ENCODE measurements at places on chromosomes 1 and 21.

- no peak for DNase-seq
Measured at GRCh38 chr1:52195161-52195560, 53.3 kb downstream of the ZFYVE9 start.

DNA sequence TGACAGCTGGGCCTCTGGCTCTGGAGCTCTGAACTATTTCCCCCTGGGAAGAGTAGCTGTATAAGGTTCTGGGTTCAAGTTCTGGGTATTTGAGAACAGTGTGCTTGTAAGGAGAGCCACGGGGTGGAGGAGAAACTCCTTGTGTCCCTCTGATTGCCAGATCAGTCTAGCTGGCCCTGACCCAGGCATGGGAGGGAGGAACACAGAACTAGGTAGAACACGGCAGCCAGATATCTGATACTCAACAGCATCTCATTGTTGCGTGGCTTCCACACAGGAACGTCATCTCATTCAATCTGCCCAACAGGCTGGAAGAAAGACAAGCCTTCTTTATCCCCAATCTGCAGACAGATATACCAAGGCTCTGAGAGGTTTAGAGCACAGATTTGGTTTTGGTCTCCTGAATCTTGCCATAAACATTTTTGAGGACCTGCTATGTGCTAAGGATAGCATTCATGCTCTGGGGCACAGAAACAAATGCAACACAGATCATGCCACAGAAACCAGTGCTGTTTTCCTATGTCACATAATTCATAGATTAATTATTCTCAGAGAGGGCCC, 83.8 kb downstream of the PLXNA2 start:
- DNase-seq = no peak

DNA sequence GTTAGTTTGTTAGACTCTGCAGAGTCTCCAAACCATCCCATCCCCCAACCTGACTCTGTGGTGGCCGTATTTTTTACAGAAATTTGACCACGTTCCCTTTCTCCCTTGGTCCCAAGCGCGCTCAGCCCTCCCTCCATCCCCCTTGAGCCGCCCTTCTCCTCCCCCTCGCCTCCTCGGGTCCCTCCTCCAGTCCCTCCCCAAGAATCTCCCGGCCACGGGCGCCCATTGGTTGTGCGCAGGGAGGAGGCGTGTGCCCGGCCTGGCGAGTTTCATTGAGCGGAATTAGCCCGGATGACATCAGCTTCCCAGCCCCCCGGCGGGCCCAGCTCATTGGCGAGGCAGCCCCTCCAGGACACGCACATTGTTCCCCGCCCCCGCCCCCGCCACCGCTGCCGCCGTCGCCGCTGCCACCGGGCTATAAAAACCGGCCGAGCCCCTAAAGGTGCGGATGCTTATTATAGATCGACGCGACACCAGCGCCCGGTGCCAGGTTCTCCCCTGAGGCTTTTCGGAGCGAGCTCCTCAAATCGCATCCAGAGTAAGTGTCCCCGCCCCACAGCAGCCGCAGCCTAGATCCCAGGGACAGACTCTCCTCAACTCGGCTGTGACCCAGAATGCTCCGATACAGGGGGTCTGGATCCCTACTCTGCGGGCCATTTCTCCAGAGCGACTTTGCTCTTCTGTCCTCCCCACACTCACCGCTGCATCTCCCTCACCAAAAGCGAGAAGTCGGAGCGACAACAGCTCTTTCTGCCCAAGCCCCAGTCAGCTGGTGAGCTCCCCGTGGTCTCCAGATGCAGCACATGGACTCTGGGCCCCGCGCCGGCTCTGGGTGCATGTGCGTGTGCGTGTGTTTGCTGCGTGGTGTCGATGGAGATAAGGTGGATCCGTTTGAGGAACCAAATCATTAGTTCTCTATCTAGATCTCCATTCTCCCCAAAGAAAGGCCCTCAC, at the start of gene OLIG2:
OLIG2 (plus strand) TSS at position 447 of the 954 bp plus-strand sequence. CDS start 928 bp downstream, outside the sequence.
- DNase-seq = no peak

DNA sequence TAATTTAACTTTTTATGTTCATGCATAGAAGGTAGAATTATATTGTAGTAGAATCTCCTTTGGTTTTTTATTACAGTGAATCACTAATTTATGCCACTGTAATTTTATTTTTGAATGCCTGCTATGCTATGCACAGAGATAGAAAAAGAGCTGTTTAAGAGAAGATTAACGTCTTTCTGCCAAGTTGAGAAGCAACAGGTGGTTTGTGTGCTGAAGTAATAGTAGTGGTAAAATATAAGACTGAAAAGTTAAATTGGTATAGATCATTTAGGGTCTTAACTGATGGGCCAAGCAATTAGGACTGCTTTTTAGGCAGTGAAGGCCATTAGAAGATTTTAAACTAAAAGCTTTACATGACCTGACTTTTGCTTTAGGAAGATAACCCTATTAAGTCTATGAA, 115.1 kb downstream of the SYT14 start:
- no peak for DNase-seq

DNA sequence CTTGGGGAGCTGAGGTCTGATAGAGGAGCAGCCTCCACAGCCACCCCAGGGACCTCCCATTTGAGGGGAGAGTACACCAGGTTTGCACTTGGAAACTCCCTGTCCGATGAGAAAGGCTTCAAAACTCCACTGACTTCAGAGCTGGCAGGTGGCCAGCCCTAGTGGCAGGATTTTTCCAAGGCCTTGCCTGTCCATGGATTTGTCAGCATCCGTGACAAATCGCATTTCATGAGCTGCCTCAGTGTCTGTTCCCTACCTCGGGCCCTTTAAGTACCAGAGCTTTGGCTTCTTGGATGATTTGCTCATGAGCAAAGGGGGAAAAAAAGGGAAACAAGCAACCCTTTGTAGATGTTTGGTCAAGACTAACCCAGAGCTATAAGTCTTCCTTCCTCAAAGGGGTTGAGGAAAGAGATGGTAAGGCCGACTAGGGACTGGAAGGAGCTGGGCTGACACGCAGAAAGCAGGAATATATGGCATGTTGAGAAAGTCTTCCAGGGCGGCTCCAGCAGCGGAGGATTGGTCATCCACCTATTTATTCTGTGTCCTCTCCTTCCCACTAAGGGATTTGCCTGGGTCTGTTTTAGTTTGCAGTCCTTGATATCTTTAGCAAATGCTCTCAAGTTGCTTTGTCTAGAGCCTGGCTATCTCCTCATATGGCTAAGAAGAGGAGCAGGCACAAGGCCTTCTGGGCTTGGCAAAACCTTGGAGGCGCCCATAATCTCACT, 2.7 kb upstream of the HSPG2 start:
- DNase-seq = no peak

DNA sequence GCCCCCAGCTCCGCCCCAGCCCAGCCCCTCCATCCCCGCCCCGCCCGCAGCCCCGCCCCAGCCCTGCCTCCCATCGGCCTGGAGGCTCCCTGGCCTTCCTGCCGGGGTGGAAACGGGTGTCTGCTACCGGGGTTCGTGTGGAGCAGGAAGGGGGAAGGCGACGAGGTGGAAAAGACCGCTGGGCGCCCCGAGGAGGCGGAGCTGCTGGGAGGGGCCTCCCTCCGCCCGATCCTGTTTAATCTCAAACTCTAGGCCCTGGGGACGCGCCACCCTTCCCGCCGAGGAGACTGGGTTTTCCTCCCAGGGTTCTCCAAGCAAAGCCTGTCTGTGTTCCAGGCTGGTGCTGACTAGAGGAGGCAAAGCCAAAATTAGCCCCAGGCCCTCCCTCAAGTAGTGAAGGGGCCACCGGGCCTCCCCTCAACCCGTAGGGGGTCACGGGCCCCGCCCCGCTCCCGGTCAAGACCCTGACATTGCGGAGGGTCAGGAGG, 16.2 kb upstream of the TTLL10 start:
- peak; percentile 95 for DNase-seq

GRCh38 chr1:28521502-28522164, 15.8 kb downstream of the RCC1 start:
- DNase-seq = no peak

DNA sequence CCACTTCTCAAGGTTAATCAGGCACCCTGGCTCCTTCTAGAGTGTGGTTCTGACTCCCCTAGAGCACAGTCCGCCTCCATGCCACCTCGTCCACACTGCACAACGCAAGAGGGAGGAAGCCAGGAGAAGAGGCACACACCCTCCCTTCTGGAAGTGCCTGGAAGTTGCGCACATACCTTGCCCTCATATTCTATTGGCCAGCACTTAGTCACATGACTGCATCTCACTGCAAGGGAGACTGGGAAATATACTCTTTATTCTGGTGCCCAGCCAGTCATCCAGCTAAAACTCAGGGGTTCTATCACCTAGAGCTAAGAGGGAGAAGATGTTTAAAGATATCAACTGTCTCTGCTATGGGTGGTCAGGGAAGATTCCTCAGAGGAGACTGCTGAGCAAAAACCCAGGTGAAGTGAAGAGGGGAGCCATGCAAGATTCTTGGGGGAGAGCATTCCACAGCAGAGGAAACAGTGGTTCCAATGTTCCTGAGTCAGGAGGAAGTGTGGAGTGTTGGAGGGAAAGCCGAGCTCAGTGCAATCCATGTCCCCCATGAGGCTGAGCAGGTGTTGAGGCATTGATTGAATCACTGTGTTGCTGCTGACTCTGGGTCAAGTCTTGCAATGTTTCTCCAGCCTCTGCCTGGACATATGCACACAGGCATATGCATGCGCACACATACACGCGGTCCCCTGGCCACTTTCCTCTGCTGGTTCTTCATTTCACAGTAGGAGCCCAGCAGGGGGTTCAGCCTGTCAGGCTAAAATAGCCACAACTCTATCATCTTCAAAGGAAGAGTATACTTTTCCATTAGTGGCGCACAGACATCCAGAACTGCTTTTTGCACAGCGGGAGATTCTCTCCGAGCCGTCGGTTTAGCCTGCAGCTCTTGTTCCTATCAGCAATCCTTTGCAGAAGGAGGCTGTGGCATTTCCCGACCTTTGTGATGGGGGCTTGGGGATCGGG, 22.3 kb upstream of the KLHDC7A start:
- DNase-seq = no peak

DNA sequence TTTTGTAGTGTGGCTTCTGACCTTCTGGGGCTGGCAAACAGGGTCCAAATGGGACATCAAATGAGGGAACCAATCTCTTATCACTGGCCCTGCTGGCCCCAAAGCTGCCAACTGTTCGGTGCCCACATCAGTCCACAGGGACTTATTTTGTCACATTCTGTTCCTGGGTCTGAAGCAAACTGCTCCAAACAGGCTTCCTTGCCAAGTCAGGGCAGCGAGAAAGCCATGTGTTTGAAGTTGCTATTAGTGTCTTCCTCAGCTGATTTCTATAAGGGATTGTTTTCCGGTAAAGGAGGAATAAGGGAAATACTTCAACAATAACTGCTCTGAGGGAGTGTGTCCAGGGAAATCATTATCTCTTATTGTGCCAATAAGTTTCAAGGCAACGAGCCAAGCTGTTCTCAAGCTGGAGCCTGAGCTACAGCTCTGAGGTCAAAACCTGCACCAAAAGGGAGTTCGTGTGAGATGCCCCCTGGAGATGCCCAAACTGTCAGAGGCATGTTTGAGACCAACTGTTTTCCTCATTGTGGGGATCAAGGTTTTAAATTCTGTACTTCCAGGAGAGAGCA, 381.4 kb upstream of the PROX1 start:
- no peak for DNase-seq

GRCh38 chr1:167880580-167881021, 33.3 kb downstream of the ADCY10 start:
- no peak for DNase-seq

- no peak for DNase-seq
Measured at GRCh38 chr1:25487628-25488027, 55.8 kb upstream of the LDLRAP1 start.

- no peak for DNase-seq
Measured at GRCh38 chr1:40662151-40662550, 3.3 kb downstream of the RIMS3 start.

GRCh38 chr1:156372265-156372586, 3.2 kb downstream of the RHBG start:
- DNase-seq = no peak

DNA sequence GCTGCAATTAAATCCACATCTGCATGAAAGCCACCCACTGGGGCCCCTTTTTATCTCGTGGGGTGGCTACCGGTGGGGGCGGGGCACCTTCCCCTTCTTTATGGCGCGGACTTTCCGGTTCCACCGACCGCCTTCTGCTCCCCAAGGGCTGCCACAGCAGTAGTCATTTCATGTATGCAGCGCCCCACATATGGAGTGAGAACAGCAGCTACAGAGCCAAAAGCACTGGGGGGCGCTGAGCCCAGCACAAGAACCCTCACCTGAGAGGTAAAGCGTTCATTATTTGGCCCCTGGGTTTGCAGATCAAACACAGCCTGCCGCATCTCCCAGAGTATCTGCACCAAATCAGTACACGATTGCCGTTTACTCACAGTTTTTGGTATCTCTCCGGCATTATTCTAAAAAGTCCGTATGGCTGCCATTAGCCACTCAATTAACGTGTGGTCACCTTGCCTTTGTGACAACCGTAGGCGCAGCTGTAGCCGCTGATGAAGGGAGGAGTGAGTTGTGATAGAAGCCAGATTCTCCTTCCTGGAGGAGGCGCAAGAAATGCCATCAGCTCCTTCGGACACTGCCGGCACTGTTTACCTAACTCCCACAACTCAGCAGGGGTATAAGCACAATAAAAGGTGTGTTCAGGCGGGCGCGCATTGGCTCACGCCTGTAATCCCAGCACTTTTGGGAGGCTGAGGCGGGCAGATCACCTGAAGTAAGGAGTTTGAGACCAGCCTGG, 30.4 kb upstream of the CR2 start:
- DNase-seq = no peak
